ENCODE measurements at places on chromosomes 6 and 20.

GRCh38 chr6:36160147-36160760, 29.9 kb downstream of the MAPK13 start:
- no peak for DNase-seq

DNA sequence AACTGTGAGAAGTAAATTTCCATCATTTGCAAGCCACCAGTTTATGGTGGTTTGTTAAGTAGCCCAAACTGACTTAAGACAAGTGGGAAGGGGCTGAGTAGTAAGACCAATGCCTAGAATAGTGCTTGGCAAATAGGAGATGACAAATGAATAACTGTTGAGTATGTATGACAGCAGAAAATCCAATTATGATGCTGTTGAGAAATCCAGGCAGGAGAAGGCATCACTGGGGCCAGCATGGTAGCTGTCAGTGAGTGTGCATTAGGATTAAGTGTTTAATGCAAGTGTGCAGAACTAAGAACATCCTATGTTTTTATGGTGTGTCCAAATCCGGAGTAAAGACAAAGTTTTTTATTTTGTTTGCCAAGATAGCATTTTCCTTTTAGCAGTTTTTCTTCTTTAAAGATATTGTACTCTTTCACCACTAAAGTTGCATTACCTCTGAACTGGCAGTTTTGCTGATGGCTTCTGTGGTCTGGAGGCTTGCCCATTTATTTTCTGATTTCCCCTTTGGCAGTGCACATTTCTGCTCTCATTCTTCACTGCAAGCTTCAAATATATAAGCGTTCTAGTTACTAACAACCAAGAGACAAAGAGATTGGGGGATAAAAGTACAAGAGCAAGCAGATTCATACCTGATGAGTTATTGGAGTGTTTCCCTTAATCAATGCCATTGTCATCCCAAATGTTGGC, 289.7 kb downstream of the KCNQ5 start:
- no peak for DNase-seq

GRCh38 chr6:139316622-139317317, 25.0 kb upstream of the TXLNB start:
- DNase-seq, result no peak

DNA sequence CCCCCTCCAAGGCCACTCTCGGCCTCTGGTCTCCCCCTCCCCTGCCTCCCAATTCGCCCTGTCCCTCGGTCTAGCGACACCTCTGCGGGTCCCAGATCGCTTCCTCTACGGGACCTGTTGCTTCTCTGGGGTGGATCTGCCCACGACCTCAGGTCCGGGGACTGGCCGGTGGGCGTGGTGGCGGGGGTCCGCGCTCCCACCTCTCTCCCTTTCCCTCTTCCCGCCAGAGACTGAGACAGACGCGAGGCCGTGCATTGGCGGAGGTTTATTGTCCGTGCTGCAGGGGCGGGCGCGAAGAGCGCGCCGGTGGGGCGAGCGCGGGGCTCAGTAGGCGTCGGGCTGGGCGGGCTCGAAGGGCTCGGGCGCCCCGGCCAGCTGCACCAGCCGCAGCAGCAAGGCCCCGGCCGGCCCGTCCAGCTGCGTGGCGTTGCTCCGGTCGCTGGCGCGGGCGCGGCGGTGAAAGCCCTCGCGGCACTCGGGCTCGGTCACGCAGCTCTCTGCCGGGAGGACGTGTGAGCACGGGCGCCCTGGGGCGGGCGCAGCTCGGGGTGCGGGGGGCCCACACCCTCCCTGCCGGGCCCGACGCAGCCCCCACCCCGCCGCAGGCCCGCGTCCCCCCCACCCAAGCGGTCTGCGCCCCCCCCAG, 2.1 kb downstream of the AVP start:
- no peak for DNase-seq

- DNase-seq, result no peak
Measured at GRCh38 chr6:169252505-169253189, 999 bp downstream of the THBS2 start.

GRCh38 chr6:62891065-62891647, 320.1 kb upstream of the FKBP1C start:
- peak; percentile 1 for DNase-seq

DNA sequence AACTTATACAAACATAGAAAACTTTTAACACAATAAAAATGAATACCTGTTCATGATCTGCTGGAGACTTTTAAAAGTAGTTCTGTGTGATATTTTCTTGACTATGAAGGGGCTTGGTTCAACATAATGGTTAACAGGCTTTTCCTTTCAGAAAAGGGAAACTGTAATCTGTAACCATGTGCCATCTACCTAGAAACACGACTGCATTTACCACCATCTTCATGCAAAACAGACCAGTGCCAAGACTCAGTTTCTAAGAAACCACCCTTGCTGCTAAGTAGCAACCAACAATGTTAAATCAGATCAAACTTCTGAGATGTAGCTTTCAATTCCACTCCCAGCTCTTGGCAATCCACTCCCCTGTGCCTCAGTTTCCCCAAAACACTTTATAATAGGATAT, 15.7 kb downstream of the STAU1 start:
- no peak for DNase-seq

Measured in renal pelvis (tissue), 12 donors.